CD4-positive, alpha-beta T cell treated with Interleukin-1 beta for 1 hour (primary cell): ENCODE measurements at places on chromosomes 4 and X.

- no peak for DNase-seq
These were observed 4.1 kb downstream of the SLIT2 start for GRCh38 chr4:20255823-20256222.

DNA sequence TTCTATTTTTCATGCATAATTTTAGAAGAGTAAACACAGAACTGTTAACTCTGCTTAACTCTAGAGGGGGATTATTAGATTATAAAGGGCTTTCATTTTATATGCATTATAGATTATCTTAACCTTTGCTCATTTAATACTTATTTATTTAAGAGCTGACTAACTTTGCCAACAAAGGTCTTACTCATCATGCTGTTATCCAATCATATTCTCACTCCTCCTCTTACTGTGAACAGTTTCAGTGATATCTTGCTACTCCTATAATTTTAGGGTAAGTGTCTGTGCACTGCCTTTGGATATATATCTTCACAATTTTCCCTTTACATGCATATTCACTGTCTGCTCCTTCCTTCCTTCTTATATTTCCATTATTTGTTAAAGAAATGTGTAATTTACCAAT, 1814.9 kb downstream of the STIM2 start:
- no peak for DNase-seq

- DNase-seq = no peak
These were observed 83.8 kb downstream of the VCX3B start for GRCh38 chrX:8548446-8548845.

GRCh38 chr4:187767158-187767557, 228.4 kb upstream of the ZFP42 start:
- DNase-seq = no peak

DNA sequence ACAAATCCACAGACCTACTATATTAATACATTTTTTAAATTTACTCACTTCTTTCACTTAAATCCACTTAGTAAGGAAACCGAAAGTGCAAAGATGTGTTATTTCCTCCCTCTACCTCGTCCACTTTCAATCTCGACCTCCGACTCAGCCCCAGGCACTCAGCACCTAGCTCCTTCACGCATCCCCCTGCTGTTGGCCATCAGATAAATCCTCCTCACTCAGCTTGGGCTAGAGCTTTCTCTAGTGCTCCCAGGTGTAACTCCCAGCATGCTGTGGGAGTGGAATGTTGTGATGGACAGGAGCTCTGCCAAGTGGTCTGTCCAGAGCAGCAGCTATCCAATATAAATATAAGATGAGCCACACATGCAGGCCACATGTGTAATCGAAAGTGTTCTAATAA, 26.7 kb upstream of the TEC start:
- DNase-seq = no peak

DNA sequence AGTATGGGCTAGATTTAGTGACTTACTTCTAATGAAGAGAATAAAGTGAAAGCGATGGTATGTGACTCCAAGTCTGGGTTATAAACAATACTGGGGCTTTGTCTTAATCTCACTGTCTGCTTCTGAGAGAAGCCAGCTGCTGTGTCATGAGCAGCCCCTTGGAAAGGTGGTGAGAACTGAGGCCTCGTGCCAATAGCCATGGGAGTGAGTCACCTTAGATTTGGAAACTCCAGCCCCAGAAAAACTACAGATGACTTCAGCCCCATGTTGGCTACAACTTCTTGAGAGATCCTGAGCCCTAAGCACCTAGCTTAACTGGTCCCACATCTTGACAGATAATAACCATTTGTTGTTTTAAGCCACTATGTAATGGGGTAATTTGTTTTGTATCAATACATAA, 77.6 kb downstream of the CWH43 start:
- DNase-seq = no peak

DNA sequence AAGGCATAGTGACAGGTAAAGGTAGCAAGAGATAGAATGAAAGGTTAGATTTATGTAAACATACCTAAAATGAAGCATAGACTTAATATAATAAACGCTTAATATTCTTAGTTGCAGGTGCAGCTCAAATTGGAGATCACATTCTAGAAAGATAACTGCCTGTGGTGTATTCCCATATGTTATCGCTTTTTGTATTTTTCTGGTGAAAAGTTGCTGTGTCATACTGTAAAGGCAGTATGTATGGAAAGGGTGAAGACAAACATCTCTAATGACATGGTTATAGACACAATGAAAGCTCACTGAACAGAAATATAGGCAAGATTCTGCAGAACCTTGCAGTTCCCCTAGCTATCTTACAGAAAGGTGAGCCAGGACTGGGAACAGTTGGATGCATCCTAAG, 240.3 kb downstream of the DCLK2 start:
- no peak for DNase-seq

DNA sequence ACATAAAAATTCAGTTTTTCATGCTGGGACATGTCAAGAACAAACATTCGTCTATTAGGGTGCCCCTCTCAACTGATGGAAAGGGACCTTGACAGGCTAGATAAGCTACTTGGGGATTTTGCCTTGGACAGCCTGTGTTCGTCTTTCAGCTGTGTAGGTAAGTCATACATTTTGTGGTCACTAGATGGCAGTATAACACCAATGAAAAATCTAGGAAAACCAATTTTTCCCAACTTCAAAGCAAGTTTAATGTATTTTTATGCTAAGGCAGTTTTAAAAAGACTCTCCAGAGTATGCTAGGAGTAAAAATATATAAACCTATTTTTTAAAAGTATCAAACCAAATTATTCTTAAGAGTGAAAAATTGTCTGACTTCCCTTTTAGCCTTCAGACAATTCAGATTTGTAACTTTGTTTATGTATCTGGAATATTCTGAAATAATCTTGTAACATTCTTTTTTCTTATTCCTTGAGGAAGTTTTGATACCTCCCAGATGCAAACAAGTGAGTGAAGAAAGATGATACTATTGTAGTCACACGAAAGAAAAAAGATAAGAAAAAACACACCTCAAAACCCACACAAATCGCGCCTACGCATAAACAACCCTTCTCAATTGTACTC, 158.3 kb downstream of the CPE start:
- no peak for DNase-seq

DNA sequence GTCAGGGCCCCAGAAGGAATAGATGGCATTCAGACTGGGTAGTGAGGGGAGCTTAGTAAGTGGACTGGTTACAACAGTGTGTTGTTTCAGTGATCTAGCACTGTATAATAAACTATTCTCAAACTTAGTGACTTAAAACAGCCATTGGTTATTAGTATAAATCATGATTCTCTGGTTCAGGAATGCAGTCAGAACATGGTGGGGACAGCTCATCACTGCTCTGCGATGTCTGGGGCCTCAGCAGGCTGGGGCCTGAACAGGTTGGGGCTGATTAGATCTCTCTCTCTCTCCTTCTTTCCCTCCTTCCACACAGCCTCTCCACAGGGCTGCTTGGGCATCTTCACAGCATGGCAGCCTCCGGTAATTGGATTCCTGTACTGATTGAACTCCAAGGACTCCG, 160.4 kb downstream of the GATB start:
- no peak for DNase-seq

- DNase-seq = no peak
These were observed 94.9 kb downstream of the TENM3 start for GRCh38 chr4:182338063-182338462.

DNA sequence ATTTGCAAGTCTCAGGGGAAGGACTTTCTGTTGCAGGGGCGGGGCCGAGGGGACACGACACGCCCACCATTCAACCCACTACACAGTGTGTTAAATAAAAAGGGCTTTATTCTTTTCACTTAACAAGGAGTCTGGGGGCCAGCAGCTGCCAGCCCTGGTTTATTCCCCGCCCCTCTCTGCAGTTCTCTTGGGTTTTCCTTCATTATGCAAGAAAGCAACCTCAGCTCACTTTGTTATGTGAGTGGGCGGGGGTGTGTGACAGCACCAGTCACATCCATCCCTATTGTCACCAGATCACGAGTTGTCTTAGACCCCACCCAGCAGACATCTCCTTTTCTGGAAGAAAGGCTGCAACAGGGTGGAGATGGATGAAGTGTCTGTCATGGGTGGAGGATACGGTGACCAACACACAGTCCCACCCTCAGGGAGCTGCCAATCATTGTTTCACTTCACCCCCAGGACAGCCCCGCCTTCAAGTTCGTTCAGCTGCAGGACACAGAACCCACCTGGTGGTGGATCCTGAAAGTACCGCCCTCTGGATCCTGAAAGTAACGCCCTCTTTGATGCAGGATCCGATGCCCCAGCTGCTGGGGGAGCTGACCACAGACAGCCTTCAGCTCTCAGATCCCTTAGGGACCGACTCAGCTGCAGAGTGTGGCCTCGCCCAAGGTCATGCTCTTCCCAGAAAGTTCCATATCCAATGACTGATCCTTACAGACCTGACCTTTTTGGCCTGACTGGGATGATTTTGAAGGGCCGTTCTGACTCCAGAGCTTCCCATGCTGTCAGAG, 79.6 kb downstream of the SMIM20 start:
- DNase-seq = peak; percentile 14

DNA sequence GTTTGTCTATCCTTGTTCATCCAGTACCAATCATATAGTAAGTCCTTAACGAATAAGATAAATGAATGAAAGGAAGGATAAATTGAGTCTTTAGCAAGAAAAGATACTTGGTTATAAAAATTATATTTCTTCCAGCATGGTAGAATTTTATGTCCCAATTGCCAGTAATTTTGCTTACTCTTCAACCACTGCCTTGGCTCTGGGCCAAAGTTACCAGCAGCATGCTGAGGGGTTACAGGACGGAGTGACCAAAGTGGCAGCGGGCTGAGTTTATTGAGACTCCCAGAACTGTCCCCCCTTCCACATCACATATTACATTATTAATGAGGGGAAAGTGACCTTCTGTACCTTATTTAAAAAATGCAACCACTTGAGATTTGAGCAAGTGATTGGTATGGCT, 121.7 kb downstream of the RASGEF1B start:
- DNase-seq = no peak

- no peak for DNase-seq
These were observed 977.1 kb upstream of the PRKX start for GRCh38 chrX:4690521-4690920.

GRCh38 chr4:101954975-101955678, 164.6 kb downstream of the BANK1 start:
- DNase-seq = no peak

GRCh38 chr4:101156619-101157310, 190.6 kb downstream of the PPP3CA start:
- no peak for DNase-seq

DNA sequence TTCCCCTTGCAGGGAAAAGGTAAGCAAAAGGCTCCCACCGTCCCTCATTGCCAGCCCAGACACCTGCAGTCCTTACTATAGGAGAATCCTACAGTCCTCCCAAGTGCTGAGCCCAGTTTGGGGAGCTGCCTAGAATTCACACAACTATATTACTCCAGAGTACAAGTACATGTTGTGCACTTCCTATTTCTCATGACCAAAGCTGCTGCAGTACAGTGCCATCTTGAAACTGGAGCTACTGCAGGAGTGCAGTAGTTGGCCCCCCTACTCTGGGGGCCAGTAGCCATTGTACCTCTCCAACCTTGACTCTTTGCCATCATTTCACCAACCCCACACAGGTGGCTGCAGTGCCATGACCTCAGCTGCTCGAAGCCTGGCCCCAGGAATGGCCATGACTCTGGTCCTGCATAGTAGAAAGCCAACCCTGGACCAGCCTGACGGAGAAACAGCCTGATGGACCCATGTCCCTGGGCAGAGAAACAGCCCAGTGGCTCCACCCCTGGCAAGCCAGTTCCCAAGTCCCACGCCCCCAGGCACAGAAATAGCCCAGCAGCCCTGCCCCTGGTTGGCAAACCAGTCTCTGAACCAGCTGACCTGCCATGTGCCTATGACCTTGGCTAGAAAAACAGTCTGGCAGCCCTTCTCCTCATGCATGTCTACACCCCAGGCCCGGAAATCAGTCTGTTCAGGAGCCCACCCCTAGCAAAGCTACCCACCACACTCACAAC, 51.9 kb downstream of the PHKA1 start:
- DNase-seq = no peak

DNA sequence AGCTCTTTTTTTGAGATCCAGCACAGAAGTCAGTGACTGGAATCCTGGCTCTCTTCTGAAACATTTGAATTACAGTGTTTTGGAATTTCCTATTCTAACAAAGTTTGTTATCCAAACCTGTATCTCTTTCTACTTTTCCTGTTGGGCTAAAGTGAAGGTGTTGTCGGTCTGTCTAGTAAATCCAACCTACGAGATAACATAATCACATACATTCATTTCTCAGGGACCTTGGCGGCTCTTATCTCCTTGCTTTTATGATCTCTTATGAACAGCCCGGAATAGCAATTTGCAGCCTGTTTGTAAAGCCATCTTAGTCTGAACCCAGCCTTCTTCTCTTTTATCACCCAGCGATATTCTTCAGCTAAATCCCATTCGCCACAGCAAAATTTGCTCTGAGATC, 14.5 kb downstream of the PPARGC1A start:
- no peak for DNase-seq

DNA sequence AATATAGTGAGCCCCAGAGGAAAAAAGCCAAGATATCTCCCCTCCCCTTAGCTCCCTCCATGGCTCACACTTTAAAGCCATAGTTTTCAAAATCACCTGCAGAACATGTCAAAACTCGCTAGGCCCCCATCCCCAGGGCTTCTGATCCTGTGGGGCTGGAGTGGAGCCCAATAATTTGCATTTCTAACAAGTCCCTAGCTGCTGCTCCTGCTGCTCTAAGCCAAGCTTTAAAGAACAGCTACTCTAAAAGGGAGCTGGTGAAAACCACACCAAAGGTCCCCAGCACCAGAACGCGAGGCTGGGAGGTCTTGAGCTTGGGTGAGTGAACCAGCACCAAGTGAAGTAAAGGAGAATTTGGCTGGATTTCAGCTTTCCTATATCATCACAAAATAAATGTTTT, 237.1 kb downstream of the ZNF674 start:
- DNase-seq = no peak

DNA sequence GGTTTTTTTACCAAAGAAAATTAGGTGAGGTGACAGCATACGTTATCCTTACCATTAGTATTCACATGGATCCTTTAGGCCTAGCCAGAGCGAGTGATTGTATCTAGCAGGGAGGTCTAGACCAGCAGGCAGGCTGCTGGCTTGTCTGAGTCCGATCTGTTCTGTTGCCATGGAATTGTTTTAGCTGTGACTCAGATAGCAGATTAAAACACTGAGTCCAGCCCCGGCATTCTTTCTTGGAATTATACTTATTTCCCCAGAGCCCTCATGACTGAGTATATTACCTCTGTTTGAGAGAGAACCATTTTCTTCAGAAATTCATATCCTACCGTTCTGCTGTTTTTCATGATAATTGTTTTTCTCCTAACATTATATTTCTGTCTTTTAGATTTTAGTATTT, 37.4 kb downstream of the OCRL start:
- DNase-seq = no peak

GRCh38 chrX:119374736-119375135, 24.4 kb upstream of the SLC25A43 start:
- no peak for DNase-seq

- DNase-seq = no peak
These were observed 4.8 kb upstream of the CRMP1 start for GRCh38 chr4:5897674-5898073.

DNA sequence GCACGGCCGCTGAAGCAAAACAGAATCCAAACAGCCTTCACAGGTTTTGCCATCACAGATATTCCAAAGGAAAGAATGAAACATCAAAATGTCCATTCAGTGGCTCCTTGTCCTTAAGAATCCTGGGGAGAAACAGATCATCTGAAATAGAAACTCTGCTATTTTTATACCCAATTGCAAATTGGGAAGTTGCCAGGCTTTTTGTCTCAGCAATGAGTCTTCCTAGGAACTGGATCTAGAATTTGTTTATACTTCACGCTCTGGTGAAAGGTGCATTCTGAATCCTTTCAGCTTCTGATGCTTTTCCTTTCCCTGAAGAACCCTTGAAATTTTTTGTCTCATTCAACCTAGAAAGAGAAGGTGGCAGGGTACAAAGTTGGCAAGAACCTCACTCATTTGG, 218.9 kb downstream of the FBXW7 start:
- DNase-seq = no peak

- DNase-seq = no peak
These were observed 70.0 kb downstream of the MGST2 start for GRCh38 chr4:139735381-139736273.
